Mesenchymal stem cell (in vitro differentiated cells and primary cell): ENCODE measurements at places on chromosomes 7 and 10.

GRCh38 chr7:18872344-18872743, 245.1 kb downstream of the TWIST1 start:
- no peak for DNase-seq

DNA sequence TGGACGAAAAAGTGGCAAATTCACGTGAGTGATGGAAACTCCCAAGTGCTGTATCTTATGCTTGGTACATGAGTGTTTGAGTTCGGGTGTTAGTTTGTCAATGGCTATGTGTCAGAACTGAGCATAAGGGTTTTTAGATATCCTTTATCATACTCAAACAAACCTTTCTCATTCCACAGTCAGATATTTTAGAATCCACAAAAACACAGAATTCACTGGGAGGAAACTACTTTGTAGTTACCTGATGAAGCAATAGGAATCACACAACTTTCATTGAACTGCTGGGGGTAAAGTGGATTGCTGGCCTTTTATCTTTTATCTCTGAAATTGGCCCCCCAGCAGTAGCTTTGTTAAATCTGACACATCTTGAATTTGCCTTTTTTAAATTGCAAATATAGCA, 64.0 kb downstream of the DKK1 start:
- no peak for DNase-seq

DNA sequence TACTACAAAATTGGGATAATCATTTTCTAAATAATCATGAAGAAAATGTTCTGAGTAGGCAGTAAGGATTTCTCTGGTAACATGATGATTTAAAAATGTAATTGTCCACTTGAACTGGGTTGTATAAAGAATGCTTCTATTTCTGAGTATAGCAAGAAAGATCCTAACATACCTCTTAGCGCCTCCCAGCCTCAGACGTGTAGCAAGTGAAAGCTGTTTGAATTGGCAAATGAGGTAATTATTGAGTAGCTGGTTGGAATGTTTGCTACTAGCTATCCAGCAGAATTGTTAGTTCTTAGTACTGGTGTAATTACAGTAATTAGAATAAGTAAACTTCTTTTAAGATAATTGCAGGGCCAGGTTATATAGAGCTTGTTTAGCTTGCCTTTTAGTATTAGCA, 47.9 kb downstream of the SEPTIN7 start:
- DNase-seq: no peak

DNA sequence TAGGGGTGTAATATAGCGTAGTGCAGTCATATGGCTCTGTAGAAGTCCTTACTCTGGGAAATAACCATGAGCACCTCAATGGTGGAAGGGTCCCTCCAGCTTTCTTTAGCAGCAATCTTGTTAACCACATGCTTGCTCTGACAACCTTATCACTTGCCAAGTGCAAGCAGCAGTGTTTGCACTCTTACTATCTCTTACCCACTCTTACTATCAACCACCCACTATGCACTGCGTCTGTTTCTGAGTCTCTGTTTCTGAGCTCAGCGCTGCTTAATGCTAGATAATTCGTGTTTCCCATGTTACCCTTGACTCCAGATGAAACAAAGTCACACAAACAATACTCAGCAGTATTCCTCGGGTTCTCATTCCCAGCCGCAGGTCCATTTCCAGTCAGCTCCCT, 433.7 kb upstream of the PFKP start:
- DNase-seq: no peak

- DNase-seq: no peak
Measured at GRCh38 chr10:24481241-24481640, 242.4 kb downstream of the ARHGAP21 start.

GRCh38 chr10:54800741-54801421, at the start of gene PCDH15:
Gene PCDH15 (minus strand): TSS chr10:54801231. CDS start chr10:54664262, 136,969 bp downstream.
- peak; percentile 33 for DNase-seq

- DNase-seq: no peak
Measured at GRCh38 chr10:58647376-58648112, 134.9 kb downstream of the BICC1 start.

DNA sequence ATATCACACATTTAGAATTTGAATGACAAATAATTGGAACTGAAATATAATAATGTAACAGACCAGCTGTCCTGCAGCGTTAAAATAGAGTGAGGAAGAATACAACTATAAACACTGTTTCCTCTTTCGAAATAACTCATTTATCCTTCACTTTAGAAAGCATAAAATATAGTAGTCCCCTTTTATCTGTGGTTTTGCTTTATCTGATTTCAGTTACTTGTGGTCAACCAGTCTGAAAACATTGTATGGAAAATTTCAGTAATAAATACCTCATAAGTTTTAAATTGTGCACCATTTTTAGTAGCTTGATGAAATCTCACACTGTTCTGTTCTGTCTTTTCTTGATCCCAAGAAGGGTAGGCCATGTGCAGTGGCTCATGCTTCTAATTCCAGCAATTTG, 31.7 kb downstream of the POLR1F start:
- peak; percentile 77 for DNase-seq

DNA sequence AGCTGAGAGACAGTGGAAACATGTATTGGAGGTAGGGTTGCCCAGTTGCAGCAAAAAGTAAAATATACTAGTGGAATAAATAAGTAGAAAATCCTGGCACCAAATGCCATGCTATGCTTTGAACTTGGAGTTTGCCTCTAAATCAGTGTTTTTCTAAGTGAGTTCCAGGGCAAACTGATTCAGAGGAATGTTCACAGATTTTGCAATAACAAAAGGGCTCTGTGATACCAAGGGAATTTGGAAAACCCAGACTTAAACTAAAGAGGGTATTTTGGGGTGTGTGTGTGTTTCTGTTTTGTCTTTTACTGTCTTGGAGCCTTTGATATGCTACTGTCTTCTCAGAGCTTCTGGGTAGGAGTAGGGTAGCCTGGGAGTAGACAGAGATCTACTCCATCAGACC, 39.9 kb downstream of the SLC26A4 start:
- DNase-seq: no peak

DNA sequence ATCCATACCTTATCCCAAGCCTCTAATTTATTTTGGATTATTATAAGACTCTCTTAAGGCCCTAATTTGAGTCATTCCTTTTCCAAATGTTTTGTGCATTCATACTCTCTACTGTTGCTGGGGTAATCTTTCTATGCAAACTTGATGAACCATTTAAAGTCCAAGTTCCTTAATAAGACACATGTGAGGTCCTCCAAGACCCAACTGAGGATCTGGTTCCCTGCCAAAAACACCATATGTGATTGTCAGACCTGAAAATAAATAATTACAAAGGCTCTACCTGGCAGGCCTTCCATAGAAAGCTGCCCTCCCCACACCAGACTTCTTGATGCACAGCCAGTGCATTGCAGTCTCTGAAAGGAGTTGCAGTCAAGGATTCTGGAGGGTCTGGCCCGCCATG, 257.9 kb upstream of the AKR1E2 start:
- no peak for DNase-seq

GRCh38 chr7:55903985-55904759, 16.9 kb downstream of the ZNF713 start:
- DNase-seq: no peak

DNA sequence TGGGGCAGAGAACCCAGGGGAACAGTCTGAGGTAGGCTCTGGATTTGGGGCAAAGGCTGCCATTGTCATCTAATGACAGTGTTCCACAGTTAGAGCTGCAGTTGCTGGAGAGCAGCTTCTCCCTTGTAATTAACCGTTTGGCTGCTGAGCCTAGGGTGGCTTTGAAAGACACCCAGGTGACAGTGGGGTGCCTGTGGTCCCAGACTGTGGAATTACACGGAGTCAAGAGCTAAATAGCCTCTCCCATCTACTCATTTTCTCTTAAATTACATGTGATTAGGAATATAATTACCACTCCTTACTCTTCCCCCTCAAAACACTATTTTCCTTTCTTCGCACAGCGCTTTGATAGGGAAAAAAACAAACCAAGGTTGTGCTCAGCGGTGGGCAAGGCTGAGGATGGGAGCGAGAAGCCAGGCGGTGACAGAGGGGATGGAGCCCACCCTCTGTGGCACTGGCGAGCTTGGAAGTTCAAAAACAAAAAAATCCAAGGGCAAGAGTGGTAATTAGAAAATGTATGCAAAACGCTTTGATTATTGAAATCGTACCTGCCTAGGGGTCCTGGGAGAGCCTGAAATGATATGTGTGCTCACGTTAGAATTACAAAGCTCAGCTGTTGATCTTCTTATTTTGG, 44.1 kb downstream of the BAMBI start:
- DNase-seq: no peak

GRCh38 chr10:106573106-106573505, 591.4 kb downstream of the SORCS1 start:
- DNase-seq: no peak

DNA sequence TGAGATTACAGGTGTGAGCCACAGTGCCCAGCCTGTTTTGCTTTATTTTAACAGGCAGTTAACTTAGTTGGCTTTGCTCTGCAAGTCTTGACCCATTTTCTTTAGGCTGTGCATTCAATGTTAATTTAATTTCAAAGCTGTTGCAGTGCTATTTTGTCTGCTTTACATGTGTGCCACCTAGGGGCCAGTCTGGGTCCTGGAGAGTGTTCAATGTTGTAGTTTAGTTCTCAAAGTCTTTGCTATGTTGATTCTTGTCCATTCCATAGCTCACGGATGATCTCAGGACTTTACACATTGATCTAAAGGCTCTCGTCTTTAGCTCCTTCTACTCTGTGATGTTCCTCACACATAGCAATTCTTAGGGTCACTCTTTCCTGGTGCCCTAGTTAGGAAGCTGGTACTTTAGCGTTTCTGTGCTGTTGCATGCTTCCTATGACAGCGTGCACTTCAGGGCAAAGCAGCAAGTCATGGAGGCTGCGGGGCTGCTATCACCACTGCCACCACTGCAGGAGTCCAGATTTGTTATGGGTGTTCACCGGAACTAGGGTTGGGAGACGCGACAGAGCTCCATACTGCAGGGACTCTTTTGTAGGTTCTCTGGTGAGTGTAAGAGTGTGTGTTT, 16.4 kb upstream of the ABCA13 start:
- peak; percentile 61 for DNase-seq

DNA sequence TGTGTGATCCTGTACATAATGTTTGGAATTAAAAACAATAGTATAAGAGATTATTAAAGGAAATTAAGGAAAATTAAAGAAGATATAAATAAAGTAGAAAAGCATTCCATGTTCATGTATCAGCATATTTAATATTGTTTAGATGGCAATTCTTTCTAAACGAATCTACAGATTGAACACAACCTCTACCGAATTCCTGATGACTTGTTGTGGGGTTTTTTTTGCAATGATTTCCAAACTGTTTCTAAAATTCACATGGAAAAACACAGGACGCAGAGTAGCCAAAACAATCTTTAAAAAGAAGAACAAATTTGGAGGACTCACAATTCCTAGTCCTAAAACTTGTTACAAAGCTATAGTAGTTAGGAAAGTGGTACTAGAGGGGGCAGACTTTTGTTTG, 573.4 kb upstream of the IGFBP3 start:
- DNase-seq: no peak

- DNase-seq: no peak
Measured at GRCh38 chr10:78572565-78572964, 496.2 kb upstream of the ZMIZ1 start.

DNA sequence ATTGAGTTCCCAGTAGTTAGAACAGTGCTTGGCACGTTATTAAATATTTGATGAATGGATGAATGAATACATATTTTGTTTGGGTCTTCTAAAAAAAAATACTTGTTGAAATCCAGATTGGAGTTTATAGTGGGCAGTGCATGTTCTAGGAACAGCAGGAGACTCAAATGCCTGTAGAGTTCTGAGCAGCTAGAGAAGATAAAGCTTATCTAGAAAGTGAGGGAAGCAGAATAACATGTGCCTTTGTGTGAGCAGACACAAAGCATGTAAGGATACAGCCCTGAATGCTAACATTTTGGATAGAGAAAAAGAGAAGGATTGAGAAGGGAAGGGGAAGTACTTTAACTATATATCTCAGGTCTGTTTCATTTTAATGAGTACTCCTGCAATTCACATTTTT, 71.9 kb downstream of the SRI start:
- no peak for DNase-seq

- no peak for DNase-seq
Measured at GRCh38 chr7:50730446-50731400, 52.0 kb downstream of the GRB10 start.

- no peak for DNase-seq
Measured at GRCh38 chr10:69766161-69766910, 35.4 kb upstream of the COL13A1 start.

DNA sequence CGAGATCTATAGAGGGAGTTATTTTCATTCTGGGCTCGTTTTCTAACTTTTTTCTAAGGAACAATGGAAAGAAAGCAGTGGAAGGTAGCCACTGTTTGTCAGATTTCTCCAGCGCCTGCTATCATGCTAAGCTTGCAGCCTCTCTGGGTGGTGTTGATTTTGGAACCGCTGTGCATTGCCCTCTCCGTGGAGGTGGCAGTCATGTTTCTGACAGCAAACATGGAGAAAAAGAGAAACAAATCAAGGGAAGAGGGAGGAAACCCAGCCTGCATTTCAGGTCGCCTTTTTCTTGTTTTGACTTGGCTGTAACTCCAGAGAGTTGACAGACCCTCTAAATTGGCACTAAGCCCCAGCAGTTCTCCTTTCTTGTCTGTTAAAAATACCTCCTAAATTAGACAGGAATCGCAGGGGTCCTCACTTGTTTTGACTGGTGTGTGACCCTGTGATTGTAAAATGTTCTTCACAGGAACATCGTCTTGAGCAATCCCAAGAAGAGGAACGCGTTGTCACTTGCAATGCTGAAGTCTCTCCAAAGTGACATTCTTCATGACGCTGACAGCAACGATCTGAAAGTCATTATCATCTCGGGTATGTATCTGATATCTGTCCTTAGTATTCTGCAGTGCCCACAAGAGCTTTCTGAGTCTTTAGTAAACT, 4.8 kb downstream of the ECHDC3 start:
- no peak for DNase-seq

DNA sequence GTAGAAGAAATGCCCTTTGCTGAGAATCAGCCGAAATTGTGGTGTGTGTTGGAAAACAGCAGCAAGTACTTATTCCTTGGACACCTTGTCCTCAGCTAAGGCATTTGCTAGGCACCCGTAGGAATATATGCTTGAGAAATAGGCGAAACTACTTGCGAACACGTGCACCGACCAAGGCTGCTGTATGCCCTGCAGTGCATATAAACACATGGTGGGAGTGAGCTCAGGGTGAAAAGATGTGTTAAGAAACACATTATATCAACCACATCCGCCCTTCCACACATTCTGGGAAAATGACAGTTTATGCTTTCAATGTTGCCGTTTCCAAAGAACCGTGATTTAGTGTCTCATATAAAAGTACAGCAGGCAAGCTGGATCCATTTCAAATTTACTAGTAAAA, 199.2 kb downstream of the JCAD start:
- peak; percentile 53 for DNase-seq

GRCh38 chr10:57979491-57979890, 288.2 kb downstream of the IPMK start:
- peak; percentile 62 for DNase-seq
